Fibroblast of lung (primary cell): ENCODE measurements at places on chromosomes 4 and X. TPM values are rescaled to one million over a fixed set of nuclear protein-coding genes. Genes with fewer than 3 reads are reported as not detected.

DNA sequence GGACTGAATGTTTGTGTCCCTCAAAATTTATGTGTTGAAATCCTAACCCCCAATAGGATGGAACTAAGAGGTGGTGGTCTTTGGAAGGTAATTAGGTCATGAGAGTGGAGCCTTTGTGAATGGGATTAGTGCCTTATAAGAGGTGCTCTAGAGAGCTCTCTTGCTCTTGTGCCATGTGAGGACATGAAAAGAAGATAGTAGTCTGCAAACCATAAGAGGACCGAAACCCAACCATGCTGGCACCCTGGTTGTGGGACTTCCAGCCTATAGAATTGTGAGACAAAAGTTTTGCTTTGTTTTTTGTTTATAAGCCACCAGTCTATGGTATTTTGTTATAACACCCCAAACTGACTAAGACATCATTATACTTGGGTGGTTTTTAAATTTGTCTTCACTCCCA is 417.1 kb downstream of the ANKRD50 start:
- no peak for DNase-seq

DNA sequence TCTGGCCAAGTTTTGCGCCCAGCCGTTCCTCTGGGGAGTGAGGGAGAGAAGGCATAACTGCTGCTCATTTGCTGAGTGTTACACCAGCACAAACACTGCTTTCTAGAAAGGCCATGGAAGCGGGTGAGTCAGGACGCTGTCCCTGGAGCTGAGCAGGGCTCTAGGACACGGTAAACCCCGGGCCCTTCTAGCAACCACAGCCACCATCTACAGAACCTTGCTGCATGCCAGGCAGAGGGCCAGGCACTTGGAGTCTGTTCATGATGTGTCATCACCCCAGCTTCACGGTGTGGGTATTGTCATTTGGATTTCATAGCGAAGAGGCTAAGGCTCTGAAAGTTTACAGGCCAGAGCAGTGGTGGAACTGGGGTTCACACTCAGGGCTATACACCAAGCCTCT is 31.8 kb upstream of the C4orf50 start:
- no peak for DNase-seq

Gene BLOC1S4
- 10.8 and 12.2 TPM in 2 replicates for total RNA-seq

DNA sequence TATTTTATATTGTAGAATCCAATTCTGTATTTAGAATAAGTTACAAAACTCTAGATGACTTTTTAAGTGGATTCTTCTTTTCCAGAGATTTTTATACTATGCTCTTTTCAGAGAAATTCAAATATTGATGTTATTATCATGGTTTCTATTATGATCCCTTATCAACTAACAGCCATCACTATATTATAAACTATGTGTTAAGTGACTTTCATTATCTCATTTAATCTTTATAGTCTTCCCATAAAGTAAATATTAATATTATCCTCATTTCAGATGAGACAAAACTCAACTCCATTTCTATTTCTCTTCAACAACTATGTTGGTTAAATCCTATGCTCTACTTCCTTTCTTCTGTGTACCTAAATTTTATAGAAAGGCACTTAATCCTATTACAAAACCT is 132.6 kb downstream of the ANKRD50 start:
- no peak for DNase-seq

Gene CD40LG
- total RNA-seq: not detected in 2 replicates

DNA sequence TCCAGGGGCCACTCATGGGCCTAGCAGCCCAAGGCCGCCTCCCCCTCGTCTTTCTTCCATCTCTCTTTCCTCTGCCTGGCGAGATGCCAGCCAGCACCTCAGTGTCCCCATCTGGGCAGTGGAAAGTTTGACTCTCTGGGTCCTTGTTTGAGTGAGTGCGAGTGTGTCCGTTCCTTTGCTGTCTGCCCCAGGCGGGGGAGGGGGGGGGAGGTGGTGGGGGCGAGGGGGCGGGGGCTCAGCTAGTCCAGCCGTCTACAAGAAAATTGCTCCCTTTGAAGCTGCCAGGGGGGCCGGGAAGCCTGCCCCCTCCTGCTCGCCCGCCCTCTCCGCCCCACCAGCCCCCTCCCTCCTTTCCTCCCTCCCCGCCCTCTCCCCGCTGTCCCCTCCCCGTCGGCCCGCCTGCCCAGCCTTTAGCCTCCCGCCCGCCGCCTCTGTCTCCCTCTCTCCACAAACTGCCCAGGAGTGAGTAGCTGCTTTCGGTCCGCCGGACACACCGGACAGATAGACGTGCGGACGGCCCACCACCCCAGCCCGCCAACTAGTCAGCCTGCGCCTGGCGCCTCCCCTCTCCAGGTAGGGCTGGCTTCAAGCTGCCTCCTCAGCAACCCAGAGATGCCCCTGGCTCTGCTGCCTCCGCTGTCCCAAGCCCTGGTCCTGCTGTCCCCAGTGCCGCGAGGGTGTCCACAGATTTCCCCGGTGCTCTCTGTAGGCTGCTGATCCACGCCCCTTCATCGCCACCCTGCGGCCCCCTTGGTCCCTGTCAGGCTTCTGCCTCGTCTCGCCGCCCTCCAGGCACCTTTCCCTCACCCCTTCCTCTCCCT is at the start of gene BGN:
Gene BGN (plus strand): TSS at position 440 of the 821 bp plus-strand sequence. CDS start 9,652 bp downstream, outside the sequence.
- peak; percentile 78 for DNase-seq

DNA sequence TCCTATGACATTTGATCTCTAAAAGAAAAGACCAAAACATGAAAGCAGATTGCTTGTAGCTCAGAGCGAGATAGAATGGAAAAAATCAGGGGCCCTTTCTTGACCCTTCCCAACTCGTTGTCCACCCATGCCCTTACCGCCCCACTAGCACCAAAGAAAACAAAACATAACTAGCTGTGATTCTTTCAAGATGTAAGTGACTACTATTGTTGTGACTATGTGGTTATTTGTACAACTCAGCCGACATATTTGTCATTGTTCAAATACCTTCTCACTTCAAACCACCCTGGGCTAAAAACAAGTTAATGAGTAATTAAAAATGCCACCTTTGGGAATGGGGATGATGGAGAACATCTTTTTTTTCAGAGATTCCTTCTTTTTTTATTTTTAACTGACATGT is 171.2 kb upstream of the GPC4 start:
- no peak for DNase-seq

DNA sequence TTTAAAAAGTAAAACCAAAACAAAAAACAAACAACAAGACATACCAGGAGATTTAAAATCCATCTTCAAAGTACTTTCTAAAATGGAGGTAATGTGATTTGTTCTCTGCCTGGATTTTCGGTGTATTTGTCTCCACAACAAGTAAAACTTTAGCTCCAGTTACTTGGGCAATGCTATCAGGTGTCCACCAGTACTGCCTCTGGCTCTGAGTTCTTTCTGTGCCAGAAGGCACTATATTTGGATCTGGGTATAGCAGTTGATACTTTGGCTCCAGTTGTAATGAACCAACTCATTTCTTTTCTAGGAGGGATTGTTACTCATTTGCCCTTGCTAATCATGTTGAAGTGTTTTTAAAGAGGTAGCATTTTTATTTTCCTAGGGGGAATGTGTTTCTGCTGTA is 9.5 kb upstream of the PDLIM5 start:
- no peak for DNase-seq

DNA sequence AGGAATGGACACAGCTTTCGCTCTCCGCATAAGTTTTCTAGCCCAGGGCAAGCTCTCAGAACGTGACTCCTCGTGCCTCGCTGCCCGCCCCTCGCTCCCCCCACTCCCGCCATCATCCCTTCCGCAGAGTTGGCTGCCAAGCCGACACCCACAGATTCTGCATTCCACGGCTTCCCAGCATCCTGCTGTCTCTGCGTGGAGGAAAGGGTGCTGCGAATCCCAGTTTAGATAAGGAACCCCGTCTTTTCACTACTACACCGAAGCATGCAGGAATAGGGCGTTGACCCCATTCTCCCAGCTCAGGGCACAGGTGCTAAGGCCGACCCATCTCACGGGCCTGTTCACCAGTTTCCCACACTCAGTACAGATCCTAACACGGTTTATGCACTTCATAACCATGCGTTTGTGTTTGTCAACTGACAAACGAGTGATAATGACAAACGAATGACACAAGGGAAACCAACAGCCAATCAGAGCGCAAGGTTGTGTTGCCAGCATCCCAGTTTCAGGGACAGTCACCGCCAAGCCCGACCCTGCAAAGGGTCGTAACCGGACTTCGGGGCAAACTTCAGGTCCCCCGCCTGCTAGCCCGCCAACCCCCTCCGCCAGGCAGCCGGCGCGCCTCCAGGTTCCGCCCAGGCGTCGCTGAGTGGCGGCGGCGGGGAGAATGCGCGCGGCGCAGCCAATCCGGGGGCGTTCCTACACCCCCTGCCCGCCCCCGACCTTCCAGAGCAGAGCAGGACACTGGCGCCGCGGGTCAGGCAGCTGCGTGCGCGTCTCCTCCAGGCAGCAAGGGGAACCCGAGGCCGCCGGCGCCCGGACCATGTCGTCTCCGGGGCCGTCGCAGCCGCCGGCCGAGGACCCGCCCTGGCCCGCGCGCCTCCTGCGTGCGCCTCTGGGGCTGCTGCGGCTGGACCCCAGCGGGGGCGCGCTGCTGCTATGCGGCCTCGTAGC is at the start of gene CYP2U1:
Gene CYP2U1 (plus strand): TSS at position 729 of the 954 bp plus-strand sequence. CDS start 95 bp downstream, at position 824.
- peak; percentile 74 for DNase-seq

DNA sequence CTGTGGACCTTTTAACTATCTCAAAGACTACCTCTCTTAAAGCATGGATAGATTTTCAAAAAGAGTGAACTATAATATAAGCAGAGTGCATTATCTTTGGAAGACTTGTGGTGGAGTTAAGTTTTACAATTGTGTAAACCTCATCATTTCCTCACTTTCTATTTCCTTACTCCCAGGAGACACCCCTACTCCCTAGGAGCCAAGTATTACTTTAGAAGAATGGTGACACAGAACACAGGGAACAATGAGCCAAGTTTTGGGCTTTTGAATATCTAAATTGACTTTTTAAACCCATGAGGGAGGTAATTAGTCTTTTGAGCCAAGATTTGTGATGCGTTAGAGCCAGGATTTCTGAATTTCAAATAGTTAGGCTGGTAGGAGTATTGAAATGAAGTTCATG is 78.9 kb upstream of the UNC5C start:
- DNase-seq: no peak

DNA sequence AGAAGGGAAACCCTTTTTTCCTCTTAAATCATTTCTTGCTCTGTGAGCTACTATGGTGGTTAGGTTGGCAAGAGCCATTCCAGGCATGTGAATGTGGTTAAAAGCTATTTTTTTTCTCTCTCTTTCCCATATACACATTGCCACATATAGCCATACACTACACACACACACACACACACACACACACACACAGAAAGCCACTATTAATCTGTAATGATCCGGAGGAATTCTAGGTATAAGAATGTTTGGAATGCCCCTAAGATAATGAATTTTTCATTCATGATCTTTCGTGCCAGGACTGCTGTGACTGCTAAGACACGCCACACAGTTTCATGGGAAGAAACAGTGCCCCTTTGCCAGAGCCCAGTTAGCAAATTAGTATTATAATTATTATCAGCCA is 21.8 kb upstream of the TLL1 start:
- DNase-seq: peak; percentile 6

- DNase-seq: no peak
Observed at GRCh38 chrX:71565474-71566041, 12.7 kb upstream of the GCNA start.

- no peak for DNase-seq
Observed at GRCh38 chr4:95409127-95409526, 139.6 kb downstream of the UNC5C start.

DNA sequence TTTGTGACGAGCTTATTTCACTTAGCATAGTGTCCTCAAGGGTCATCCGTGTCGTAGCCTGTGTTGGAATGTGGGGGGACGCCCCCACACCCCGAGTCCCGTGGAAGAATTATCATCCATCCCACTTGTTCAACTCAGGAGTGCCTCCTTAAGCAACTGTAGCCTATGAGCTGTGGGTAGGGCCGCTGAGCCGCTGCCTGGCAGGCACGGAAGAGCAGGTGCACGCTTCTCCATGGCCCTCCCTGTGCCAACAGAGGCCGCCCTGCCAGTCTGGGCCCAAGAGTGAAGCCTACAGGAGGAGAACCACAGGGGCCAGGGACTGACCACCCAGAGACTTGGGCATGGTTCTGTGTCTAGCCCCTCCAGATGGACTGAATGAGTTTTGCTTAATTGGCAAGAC is 2.3 kb upstream of the RGS12 start:
- no peak for DNase-seq

Gene EMCN
- under 0.01 TPM in 1 of 2 replicates, not detected in the other for total RNA-seq

- DNase-seq: no peak
Observed at GRCh38 chr4:82084747-82085146, 289.0 kb downstream of the HNRNPD start.
